PC-9 (cell line): ENCODE measurements at places on chromosomes 1 and 21. TPM values are rescaled to one million over a fixed set of nuclear protein-coding genes. Genes with fewer than 3 reads are reported as not detected.

DNA sequence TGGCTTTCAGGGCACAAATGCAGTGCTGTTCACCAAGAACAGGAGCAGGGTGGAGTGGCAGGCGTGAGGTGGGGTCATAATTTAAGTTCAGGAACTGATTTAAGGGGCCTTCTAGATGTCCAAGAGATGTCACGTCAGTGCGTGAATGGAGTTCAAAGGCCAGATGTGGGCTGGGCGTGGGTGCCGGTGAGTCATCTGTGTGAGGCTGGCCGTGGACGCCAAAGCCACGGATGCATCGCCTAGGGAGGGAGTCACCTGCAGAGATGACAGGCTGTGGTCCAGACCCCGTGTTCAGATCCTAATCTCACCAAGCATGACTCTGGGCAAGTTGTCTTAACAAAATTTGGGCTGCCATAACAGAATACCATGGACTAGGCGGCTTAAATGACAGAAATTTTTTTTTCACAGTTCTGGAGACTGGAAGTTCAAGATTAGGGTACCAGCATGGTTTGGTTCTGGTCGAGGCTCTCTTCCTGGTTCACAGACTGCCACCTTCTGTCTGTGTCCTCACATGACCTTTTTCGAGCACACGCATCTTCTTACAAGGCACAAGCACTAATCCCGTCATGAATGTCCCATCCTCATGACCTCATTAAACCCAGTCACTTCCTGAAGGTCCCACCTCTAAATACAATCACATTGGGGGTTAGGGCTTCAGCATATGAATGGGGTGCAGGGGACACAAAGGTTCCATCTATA, 109.6 kb downstream of the PRDM2 start:
- no peak for DNase-seq

GRCh38 chr1:1179346-1179982, 5.8 kb downstream of the TTLL10 start:
- no peak for DNase-seq

GSTM4 gene
- 38.8 and 52.0 TPM in 2 replicates for total RNA-seq

GPA33 gene
- total RNA-seq: not detected in 2 replicates
